ENCODE measurements at places on chromosomes 1 and 21.

- DNase-seq, result no peak
Observed at GRCh38 chr1:169108863-169109560, 2.5 kb downstream of the ATP1B1 start.

DNA sequence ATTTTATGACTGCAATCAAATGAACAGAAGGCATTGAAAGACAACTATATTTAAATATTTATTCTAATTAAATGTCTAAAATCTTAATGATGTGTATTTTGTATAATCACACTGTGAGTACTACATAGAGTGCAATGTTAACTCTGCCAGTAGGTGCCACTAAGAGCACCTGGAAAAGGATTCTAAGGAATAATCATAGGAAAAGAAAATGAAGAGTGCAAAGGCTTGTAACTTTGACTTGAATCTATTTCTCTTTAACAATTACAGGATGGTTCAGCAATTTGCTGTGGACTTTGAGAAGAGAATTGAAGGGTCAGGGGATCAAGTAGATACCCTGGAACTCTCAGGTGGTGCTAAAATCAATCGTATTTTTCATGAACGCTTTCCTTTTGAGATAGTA is 200.4 kb downstream of the DNM3 start:
- DNase-seq, result peak; percentile 69

DNA sequence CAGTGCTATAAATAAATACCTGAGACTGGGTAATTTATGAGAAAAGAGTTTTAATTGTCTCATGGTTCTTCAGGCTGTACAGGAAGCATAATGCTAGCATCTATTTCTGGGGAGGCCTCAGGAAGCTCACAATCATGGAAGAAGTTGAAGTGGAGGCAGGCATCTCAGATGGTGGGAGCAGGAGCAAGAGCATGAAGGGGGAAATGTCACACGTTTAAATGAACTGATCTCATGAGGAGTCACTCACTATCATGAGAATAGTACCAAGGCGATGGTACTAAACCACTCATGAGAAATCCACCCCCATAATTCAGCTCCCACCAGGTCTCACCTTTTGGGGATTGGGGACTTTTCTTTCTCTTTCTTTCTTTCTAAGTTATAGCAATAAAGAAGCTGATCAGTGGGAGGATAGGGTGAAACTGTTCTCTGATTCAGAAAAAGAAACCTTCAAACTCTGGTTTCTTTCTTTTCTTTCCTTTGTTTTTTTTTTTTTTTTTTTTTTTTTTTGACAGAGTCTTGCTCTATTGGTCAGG is 17.1 kb upstream of the SPAG17 start:
- no peak for DNase-seq

DNA sequence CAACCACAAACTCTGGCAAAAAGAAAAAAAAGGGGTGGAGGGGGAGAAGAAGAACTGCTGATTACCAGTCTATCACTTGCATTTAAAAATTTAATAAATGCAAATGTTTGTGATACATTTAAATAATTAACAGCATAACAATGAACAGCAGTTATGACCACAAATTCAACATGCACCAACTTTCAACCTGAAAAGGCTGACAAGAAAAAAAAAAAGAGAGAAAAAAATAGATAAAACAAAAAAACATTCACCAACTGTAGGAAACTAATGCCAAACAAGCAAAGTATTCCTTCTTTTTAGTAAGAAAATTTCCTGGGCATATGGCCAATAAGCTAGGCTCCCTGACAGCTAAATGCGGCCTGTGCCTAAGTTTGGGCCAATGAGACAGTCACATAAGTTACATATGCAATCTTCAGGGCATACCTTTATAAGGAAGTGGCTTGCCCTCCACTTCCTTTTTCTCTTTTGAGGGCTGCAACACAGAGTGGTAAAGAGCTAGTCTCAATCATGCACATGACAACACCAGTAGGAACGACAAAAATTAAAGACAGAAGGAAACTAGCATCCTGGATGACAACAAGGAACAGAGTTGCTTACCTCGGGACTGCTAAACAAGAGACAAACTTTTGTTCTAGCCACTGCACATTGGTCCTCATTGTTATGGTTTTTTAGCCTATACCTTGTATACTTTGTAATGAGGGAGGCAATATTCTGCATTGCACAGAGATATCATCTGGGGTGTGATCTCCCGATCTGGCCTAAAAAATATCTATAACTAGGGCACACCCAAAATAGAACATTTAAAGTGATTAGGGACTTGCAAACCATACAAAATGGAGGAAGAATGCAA is 24.2 kb upstream of the PHTF1 start:
- DNase-seq, result peak; percentile 80

DNA sequence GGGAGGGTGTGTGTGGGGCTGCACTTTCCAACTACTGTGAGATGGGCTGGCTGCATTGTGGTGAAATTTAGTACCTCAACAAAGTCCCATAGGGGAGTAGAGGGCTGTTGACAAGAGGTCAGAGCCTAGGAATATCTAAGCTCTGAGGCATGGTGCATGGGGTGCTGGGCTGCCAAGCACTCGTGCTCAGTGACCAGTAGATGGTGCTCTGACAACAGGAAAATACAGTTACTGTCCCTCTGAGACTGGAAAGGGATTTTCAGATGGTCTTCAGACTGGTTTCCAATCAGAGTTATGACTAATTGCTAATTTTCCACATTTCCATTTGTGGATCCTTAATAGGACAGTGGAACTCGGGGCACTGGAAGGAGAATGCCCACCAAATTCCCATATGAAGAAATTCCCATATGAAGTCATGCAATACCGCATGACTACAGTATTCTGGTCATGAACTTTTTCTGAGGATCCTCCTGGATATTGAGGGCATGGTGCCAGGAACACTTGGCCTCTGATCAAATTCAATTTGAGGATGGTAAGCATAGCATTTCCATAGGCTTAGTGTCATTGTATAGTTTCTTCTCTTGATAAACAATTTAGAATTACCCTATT is 4.1 kb upstream of the CACNA1E start:
- peak; percentile 76 for DNase-seq

DNA sequence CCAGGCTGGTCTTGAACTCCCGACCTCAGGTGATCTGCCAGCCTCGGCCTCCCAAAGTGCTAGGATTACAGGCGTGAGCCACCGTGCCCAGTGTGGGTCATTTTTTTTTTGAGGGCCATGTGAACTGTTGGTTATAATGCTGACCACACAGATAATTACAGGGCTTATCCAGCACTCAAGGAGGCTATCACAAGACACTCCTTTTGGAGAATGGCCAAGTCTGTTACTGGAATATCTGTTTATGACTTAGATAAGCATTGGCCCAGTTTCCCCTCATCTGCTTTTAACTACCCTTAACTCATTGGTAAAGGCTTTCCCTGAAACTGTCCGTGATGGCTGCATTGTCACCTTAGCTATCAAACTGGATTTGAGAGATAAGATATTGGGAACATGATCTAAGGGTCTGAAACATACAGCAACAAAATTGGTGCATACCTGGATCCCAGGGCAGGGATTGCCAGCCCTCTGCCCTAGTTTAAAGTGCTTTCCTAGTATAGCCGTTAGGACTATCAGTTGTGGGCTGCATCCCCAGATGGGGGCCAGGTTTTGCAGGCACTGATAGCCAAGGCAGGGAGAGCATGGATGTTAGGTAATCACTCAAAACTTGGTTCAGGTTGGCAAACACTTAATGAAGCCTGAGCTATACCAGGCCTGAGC is 15.6 kb downstream of the SZT2 start:
- DNase-seq, result peak; percentile 50

- DNase-seq, result peak; percentile 71
Observed at GRCh38 chr1:203628201-203629015, 1.8 kb downstream of the ATP2B4 start.

Data from fibroblast of the aortic adventitia (primary cell).